Suprapubic skin (tissue), 4 donors: ENCODE measurements at places on chromosomes 3 and 15. TPM values are rescaled to one million over a fixed set of nuclear protein-coding genes. Genes with fewer than 3 reads are reported as not detected.

The ROPN1B gene
- 18.6 TPM for total RNA-seq

GRCh38 chr3:57972531-57973111 is 35.6 kb upstream of the FLNB start:
- DNase-seq: no peak

- no peak for DNase-seq
Observed at GRCh38 chr15:29554531-29554930, 267.7 kb downstream of the TJP1 start.

- DNase-seq: no peak
Observed at GRCh38 chr3:134274571-134274970, 23.9 kb upstream of the RYK start.
